ENCODE measurements at places on chromosomes 4 and X.

GRCh38 chr4:2040391-2041238 is 18.5 kb upstream of the NAT8L start:
- DNase-seq = no peak

DNA sequence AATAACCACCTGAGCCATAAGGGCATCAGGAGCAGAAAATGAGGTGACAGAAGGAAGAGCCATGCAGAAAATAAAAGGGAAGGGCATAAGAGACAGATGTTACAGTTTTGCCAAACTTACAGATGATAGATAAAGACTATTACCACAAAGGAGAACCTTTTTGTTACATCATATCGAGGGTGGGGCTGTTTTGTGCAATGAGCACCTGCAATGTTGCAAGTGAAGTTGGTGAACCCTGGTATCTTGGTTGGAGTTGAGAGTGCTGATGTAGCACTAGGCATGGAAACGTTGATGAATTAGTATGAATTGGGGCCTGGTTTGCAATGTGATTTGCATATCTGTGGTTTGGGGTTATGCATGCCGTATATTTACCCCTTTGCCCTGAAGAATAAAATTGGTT is 119.8 kb upstream of the TEX13D start:
- no peak for DNase-seq

GRCh38 chr4:89797117-89797516 is 39.8 kb downstream of the SNCA start:
- DNase-seq = peak; percentile 70

GRCh38 chr4:121789960-121790829 is 10.9 kb upstream of the EXOSC9 start:
- DNase-seq = no peak

DNA sequence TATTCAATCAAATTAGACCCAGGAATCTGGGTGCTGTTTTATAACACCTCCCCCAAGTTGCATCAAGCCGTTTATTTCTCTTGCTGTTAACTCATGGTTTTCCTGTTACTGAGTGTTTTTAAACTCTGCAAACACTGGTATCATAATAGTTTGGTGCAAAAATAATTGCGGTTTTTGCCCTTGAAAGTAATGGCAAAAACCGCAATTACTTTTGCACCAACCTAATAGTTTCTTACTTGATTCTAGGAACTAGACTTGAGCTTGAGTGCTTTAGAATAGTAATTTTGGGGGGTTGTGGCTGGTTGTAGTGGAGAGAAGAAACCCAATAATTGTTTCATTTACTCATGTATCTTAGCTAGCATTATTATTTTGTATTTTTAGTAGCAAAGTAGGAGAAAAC is 156.6 kb downstream of the FHIP1A start:
- DNase-seq = no peak

GRCh38 chrX:17758382-17758781 is 21.1 kb downstream of the SCML1 start:
- DNase-seq = no peak

DNA sequence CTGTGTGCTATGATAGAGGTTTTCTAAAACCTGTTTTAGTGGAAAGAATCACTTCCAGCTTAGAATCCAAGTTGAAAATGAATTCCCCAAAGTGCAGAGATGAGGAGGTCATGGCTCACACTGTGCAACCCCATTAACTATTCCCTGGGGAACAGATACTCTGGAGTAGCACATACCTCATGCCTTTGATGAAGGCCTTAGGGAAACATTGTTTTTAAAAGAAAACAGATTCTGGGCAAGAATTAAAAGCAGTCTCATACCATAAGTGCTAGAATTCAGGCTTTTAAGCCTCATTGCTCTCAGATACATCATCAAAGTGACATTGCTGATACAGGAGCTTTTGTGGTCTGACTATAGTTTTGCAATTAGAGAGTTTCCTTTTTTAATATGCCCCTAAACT is 115.1 kb downstream of the NDST4 start:
- no peak for DNase-seq

GRCh38 chr4:182286035-182286434 is 42.8 kb downstream of the TENM3 start:
- no peak for DNase-seq

- no peak for DNase-seq
Measured at GRCh38 chrX:28552882-28553829, 34.1 kb upstream of the IL1RAPL1 start.

GRCh38 chr4:54061067-54061466 is 3.3 kb downstream of the CHIC2 start:
- DNase-seq = no peak

DNA sequence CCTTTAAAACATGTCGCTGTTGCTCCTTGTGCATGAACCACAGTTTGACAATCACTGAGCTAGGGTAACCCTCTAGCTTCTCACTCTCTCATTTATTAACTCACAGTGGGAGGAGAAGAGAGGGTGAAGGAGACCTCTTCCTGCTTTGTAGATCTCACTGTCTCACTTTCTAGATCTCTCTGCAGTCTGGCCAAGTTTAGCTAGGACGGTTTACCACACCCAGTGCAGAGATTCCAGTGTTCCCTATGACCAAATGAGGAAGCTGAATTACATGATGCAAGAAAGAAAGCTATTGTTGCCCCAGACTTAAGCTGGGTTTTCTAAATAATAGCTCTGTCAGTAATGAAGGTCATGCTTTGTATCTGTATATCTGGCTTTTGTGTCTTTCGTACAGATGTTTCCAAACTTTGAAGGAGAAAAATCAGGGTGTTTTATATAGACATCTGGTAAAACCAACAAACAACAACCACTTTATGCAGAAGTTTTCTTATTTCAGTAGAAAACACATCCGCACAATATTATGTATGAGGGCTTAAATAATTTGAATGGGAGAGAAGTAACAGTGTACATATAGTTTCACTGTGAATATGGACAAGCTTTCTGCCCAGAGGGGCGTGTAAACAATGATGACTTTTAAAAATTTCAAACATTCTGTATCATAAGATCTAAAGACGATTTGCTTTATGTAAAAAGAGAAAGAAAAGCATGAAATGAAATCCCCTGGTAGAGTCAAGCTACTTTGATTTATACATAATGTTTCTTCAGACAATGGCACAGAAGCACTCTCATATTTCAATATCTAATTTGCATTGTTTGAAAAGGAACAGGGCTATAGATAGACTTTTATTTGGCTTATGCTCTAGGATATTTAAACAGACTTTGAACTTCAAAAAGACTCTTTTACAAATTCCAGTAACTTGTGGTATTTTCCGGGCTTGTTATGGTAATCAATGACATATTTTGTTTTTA is 582.3 kb downstream of the FSTL5 start:
- DNase-seq = no peak

DNA sequence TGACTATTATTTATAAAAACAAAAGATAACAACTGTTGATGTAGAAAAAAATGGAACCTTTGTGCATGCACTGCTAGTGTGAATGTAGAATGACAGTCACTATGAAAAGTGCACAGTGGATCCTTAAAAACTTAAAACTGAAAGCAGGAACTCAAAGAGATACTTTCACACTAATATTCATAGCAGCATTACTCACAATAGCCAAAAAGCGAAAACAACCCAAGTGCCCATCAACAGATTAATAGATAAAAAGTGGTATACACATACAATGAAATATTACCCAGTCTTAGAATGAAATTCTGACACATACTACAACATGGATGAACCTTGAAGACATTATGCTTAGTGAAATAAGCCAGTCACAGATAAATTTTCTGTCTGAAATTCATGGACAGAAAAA is 23.8 kb downstream of the CENPC start:
- DNase-seq = no peak

DNA sequence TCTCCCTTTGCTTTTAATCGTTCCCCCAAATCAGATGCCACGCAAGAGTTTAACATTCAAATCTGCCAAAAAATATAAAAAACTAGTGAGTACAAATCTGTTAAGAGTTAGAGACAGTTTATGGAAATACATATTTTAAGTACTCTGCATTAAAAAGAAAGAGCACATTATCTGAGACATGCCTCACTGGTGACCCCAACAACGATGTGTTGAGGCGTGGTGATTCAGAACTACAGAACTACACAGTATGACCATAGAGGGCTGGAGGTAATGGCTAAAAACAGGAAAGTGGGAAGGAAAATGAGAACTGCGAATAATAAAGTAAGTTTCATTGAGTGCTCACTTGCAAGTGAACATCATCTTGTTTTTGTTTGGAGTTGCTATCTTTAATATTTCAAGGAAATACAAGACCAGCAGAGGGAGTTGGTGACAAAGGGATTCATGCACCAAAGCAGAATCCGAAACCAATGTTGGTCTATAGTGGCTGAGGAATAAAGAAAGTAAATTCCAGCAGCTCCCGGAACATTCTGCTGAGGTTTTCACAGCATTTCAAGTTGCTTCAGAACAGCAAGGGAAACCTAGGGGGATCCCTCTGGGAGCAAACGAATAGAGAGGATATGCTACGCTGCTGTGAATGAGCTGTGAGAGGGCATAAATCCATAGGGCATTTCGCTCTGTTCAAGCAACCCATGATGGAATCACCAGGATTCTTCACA is 92.2 kb downstream of the DCHS2 start:
- no peak for DNase-seq

DNA sequence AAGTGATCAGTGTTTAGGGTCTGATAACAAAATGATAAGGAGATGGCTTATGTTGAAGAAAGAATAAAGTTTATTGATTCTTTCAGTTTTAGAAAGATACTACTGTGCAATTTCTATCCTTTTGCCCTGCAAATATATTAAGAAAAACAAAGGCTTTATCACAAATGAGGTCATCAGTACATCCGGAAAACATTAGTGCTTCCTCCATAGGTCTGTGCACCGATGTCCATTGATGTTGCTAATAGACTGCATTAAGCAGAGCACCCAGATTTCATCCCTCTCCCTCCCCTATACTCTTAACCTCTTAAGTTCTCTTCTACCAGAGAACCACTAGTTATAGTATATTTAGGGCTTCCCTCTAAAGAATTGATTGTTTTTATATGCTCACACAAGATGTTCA is 53.7 kb upstream of the HHIP start:
- DNase-seq = no peak
